ENCODE measurements at places on chromosomes 1 and 21. TPM values are rescaled to one million over a fixed set of nuclear protein-coding genes. Genes with fewer than 3 reads are reported as not detected.

OR2AK2 gene
- total RNA-seq, result not detected

OLFML3 gene
- total RNA-seq, result 4.5 TPM

AMY1C gene
- total RNA-seq, result 0.16 TPM

DNA sequence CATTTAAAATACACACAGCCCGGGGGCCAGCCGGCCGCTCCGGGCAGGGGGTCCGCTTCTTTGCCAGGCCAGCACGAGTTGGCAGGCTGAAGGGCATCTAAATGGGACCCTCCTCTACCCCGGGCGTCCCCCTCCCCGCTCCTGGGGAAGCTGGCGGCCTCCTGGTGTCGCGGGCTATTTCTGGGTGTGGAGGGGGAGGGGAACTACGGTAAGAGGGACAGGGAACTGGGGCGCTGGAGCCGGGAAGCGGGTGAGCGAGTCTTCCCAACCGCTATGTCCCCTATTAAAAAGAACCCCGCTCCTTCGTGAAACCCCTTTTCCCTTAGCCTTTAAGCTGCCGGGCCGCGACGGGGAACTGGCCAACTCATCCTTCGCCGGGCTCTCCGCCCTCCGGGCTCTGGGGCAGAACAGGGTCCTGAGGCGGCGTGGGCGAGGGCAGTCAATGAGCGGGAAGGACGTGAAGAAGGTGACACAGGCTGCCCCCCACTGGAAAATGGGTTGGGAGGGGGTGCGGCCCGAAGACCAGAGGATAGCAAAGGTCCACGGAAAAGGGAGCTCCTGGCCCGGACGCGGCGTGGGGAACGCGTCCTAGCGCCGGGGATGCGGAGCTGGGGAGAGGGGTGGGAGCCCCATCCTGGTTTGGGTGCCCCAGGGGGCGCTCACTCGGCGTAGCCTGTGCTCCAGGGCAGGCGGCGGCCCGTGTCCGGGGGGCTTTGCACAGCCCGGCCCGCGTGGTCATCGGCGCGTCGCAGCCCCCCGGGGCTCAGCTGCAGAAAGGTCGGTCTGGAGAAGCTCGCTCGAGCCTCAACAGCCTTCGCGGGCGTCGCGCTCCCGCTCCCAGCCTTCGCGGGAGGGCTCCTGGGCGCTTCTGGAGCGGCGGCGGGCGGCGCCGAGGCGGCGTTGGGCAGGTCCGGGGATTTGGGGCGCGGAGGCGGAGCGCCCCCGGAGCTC, 544 bp downstream of the PPM1J start:
- peaks cover 9% of the 10 kb centered on the region for H3K4me1 ChIP-seq
- peak; percentile 53 for DNase-seq
- no peaks in the 10 kb centered on the region for H3K27me3 ChIP-seq
- H3K27ac ChIP-seq, result no peak overlapping the region
- no peaks in the 10 kb centered on the region for H3K36me3 ChIP-seq
- H3K4me3 ChIP-seq, result peak overlapping the region; percentile 59

DNA sequence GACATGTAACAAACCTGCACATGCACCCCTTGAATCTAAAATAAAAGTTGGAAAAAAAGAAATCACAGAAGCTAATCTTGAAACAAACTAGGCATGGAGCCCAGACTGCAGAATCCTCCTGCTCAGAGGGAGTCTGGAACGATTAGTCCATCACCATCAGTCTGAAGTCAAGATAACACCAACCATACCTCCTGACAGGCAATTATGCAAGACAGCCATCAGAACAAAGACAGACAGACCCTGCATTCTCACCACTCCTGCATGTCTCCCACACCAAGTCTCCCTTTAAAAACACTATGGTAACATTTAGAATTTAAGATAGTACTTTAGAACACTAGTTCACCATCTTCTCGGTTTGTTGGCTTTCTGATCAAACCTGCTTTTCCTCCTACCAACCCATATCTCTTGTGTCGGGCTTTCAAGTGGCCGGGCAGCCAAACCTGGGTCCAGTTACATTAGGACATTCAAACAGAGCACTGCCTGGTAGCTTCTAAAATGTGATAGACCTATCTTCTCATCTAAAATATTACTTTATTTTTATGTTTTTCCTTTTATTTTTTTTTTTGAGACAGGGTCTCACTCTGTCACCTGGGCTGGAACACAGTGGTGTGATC, 10.1 kb downstream of the YARS1 start:
- no peaks in the 10 kb centered on the region for H3K27me3 ChIP-seq
- H3K4me3 ChIP-seq, result no peak overlapping the region
- no peaks in the 10 kb centered on the region for H3K4me1 ChIP-seq

- H3K27me3 ChIP-seq, result no peaks in the 10 kb centered on the region
- H3K36me3 ChIP-seq, result no peaks in the 10 kb centered on the region
- DNase-seq, result no peak
- H3K4me1 ChIP-seq, result no peaks in the 10 kb centered on the region
- no peak overlapping the region for H3K4me3 ChIP-seq
Observed at GRCh38 chr1:162294015-162294414, 82.6 kb downstream of the SPATA46 start.

DNA sequence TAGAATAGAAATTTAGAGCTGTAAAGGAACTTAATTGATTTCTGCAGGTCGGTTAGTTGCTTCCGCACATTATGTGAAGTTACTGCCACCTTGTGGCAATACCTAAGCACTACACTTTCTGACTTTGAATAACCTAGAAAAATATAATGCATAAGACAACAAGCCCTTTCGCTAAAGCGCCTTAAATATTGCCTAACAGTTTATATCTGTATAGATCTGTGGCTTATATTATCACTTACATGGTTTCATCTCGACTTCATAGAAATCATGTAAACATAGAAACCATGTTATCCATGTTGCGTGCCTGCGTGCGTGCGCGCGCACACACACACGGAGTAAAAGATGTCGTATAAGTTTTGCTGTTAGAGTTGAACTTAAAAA, 10.9 kb upstream of the IFI16 start:
- no peaks in the 10 kb centered on the region for H3K36me3 ChIP-seq

All from pancreas (tissue), 10 donors.